ENCODE measurements at places on chromosomes 7 and 10.

GRCh38 chr7:98215561-98216495, 4.6 kb downstream of the BHLHA15 start:
- DNase-seq = no peak

DNA sequence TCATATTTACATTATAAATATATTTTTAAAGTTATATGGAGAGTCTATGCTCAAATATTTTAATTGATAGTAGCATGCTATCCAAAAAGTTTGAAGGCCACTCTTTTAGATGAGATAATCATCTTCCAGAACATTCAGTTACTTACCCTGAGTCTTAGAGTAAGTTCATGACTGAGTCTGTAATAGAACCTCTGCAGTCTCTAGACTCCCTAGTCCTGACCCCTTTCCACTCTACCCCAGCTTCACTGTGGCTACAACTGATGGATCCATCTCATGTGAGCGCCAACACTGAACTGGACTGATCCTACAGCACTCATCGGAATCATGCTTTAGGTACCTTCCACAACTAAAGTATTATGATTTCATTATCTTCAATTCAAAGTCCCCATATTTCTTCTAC, 10.1 kb downstream of the HACD1 start:
- no peak for DNase-seq

GRCh38 chr10:13115832-13116803, 16.2 kb downstream of the OPTN start:
- no peak for DNase-seq

DNA sequence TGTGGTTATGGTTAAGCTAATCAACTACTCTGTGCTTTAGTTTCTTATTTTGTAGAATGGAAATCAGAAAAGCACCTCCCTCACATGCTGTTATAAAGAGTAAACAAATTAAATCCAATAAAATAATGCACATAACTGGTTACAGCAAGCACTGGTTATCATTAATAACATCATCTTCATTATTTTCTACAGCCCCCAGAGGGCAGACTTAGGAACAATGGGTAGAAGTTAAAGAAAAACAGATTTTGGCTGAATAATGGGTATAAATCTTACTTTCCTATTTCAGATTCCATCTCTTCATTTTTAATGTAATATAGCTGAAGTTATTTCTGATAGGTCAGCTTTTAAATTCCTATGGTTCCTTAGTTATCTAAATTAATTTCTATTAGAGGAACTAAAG, 126.5 kb downstream of the DOCK4 start:
- peak; percentile 11 for DNase-seq

GRCh38 chr10:17231788-17232187, 3.7 kb downstream of the VIM start:
- no peak for DNase-seq

DNA sequence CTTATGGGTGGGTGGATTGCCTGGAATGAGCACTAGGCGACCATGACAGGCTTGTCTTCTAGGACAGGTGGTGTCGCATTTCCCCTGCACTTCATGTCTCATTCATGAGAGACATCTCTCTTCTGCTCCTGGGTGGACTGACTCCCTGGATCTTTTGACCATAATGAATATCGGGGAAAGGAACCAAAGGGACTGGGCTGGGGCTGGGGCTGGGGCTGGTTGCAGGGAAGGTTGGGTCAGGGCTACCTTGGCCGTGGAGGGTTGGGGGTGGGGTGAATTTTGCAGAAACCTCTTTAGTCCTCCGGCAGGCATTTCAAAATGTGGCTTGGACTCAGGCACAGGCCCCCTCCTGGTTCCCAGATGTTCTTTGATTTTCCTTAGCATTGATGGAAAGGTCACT, 319.2 kb downstream of the ZNF716 start:
- DNase-seq = no peak

DNA sequence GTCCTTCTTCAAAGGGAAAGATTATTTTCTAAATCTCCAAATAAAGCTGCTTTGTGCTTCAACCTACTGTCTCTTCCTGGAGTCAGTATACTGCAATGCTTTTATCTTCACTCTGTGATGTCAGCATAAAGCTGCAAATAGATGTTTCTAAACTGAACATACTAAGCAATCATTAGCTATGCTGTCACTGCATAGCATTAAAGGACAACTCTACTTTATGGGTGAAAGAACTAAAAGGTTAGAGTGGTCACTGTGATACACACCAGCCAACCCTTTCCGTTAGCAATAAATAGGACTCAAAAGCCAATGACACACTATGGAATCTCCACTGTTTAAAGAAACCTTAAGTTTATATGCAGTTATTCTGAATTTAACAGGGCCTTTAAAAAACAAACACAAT, 1.8 kb downstream of the CCDC186 start:
- DNase-seq = peak; percentile 13

GRCh38 chr7:1812509-1813393, 142.7 kb downstream of the ELFN1 start:
- DNase-seq = no peak

DNA sequence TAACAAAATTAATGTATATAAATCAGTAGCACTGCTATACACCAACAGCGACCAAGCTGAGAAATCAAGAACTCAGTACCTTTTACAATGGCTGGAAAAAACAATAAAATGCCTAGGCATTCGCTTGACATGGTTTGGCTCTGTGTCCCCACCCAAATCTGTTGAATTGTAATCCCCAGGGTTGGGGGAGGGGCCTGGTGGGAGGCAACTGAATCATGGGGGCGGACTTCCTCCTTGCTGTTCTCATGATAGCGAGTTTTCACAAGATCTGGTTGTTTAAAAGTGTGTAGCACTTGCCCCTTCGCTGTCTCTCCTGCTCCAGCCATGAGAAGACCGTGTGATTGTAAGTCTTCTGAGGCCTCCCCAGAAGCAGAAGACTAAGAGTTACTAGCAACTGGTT, 8.6 kb downstream of the ZNF786 start:
- DNase-seq = no peak

- DNase-seq = no peak
Measured at GRCh38 chr7:125256446-125256845, 326.8 kb upstream of the POT1 start.

DNA sequence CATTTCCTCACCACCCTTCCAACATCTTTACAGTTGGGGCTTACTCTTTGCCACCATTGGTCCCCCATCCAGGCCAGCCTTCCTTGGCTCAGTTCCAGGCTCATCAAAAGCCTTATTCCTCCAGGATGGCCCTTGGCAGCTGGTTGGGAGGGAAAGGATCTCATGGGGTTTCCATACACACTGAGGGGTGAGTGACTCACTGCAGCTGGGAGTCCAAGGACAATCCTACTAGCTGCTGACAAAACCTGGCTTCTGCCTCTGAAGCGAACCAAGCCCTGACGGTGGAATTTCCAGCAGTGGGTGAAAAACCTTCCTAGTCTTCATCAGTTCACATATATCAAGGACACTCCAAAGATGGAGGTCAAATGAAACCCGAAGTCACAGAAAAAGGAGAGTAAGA, 22.9 kb downstream of the CRHR2 start:
- DNase-seq = no peak

GRCh38 chr10:122050811-122051210, 61.8 kb downstream of the TACC2 start:
- DNase-seq = no peak

DNA sequence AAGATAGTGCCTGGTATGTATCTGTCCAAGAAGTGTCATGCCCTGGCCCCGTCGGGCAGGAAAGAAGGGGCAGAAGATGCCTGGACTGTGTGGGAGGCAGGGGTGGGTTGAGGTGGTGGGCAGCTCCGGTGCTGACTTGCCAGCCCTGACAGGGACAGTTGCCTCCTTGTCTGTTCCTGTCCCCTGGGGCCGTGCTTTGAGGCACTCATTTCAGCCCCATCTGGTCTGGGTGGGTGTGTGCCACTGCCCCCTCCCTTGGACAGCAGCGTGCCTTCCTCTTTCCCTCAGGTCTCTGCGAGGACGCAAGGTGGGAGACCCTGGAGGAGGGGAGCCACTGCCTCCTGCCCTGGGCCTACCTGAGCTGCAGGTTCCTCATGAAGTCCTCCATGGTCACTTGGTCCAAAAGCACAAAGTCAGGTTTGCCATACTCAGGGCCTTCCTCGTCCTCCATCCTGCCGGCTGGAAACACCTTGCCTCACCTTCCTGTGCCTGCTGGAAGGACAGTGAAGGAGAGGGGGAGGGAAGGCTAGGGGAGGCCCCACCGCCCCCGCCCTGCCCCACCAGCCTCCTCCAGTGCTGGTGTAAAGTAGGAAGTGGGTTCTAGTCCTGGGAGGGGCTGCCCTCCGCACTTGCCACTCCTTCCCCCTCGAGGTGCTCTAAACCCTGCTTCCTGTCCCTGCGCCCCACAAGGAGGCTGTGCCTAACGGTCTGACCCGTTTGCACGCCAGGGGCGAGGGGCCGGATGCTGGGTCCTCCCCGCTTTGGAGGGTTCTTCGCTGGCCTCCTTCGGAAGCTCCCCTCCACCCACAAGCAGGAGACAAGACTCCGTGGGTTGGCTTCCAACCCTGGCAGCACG, at the start of gene MYO1G:
MYO1G (minus strand) TSS at position 505 of the 856 bp plus-strand sequence; CDS start at position 451, 54 bp downstream.
- DNase-seq = no peak

DNA sequence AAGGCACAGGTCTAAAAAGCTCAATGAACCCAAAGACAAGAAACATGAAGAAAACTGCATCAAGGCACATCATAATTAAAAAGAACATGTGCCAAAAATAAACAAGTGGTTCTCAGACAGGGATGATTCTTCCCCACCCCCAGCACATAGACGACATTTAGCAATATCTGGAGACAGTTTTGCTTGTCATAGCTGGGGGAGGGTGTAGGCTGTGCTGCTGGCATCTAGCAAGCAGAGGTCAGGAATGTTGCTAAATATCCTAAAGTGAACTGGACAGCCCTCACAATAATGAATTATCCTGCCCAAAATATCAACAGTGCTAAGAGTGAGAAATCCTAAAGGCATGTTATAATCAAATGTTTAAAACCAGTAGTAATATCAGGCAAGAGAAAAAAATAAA, 122.6 kb downstream of the MICU1 start:
- DNase-seq = peak; percentile 74

- no peak for DNase-seq
Measured at GRCh38 chr7:78071491-78072200, 273.1 kb downstream of the PHTF2 start.

- DNase-seq = no peak
Measured at GRCh38 chr7:79453266-79453557, 255 bp downstream of the MAGI2 start.

GRCh38 chr10:129879655-129880054, 84.4 kb downstream of the EBF3 start:
- no peak for DNase-seq

- no peak for DNase-seq
Measured at GRCh38 chr7:149254181-149254858, 7.7 kb upstream of the ZNF783 start.

GRCh38 chr7:16710651-16711050, 42.9 kb upstream of the TSPAN13 start:
- DNase-seq = no peak

- peak; percentile 52 for DNase-seq
Measured at GRCh38 chr7:128904381-128905197, 5.9 kb downstream of the KCP start.

- no peak for DNase-seq
Measured at GRCh38 chr10:119162452-119163092, 2.9 kb downstream of the SFXN4 start.

DNA sequence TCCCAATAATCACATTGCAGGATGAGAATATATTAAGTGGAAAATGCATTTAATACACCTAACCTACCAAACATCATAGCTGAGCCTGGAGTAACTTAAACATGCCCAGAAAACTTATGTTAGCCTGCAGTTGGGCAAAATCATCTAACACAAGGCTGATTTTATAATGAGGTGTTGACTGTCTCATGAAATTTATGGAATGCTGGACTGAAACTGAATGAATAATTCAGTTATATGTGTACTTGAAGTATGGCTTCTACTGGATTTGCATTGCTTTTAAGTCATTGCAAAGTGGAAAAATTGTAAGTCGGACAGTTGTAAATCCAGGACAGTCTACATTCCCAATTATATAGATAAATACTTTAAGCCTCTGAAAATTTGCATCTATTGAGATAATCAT, 5.4 kb downstream of the SFTPA1 start:
- no peak for DNase-seq

Measured in EL (cell line).